Adipocyte (in vitro differentiated cells): ENCODE measurements at places on chromosomes 13 and 19.

DNA sequence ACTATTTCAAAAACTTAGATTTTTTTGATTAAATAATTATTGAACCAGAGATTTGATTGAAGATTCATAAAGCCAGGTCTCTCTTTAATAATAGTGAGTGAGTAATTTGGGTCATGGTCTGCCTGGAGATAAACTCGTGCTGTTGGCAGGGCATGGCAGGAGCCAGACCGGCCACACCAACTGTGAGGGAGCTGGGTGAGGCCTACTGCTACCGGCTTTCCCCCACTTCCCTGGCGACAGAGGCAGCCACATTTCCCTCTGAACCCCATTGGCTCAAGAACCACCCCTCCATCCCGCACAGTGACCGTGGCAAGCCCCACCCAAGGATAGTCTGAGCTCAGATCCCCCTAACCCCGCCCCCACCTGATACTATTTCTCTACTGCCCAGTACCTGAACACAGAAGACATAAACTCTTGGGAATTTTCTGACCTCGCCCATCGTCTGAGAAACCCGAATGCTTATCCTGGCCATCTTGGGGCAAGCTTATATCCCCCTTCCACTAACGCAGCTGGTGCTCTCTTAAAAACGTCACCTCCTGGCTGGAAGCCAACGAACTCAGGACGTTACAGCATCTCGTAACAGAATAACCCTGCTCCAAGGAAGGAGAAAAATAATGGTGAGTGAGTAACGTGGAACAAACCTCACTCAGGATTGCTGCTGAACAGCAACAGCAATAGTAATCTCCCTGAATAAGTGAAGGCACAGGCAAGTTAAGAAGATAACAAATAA is 627.6 kb upstream of the PCDH9 start:
- no peak for DNase-seq

GRCh38 chr13:99307247-99307646 is at the start of gene GPR183:
Gene GPR183, minus strand, starts transcription at chr13:99307399. Its CDS starts 11,254 bp downstream, at chr13:99296145.
- peak; percentile 35 for DNase-seq

GRCh38 chr19:2782329-2782935 is 641 bp downstream of the SGTA start:
- DNase-seq: peak; percentile 41

GRCh38 chr13:45892513-45892912 is 41.0 kb upstream of the SIAH3 start:
- DNase-seq: no peak

DNA sequence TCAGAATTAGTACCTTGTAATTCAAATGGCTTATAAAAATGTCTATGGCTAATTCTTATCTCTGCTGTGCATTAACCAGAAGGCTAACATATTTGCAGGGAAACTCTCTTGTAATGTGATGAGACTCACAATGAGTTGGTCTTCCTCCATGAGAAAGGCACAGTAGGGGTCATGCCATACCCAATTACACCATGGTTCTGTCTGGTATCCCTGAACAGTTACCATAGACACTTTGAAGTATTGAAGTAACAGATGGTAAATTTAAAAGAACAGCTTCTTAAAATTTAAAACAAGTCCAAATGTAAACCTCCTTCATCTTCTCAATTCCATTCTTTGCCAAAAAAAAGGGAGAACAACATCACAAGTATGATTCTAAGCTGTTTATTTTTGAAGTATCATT is 22.6 kb upstream of the SLAIN1 start:
- DNase-seq: no peak
